ENCODE measurements at places on chromosomes 6 and 20. TPM values are rescaled to one million over a fixed set of nuclear protein-coding genes. Genes with fewer than 3 reads are reported as not detected.

Gene C6orf118
- total RNA-seq = not detected

Gene KCNK17
- total RNA-seq = not detected

Gene C20orf204
- total RNA-seq = 0.97 TPM

Gene TNNC2
- 0.52 TPM for total RNA-seq

Gene SH3BGRL2
- 2.7 TPM for total RNA-seq

Gene KIF25
- total RNA-seq = not detected

Gene THBS2
- total RNA-seq = 1,906 TPM

Gene MTFR2
- 1.7 TPM for total RNA-seq

Gene SNAP25
- total RNA-seq = 0.65 TPM

Gene BTBD3
- total RNA-seq = 21.6 TPM

Gene ESF1
- 12.4 TPM for total RNA-seq

Gene CD93
- total RNA-seq = 3.7 TPM

Gene FAM210B
- 32.2 TPM for total RNA-seq

Gene TPD52L1
- total RNA-seq = 48.0 TPM

Gene PDE7B
- not detected for total RNA-seq

Gene PPP2R5D
- total RNA-seq = 34.0 TPM

Gene CLPSL2
- total RNA-seq = not detected

Gene TOX2
- total RNA-seq = not detected

Gene HLA-DRA
- not detected for total RNA-seq

Gene DAAM2
- total RNA-seq = 137 TPM

Gene AVP
- total RNA-seq = not detected

Gene DDX43
- total RNA-seq = not detected

Gene NOTCH4
- total RNA-seq = 0.82 TPM

Gene ZNF217
- 26.9 TPM for total RNA-seq

Gene MYLK2
- total RNA-seq = 1.3 TPM

Gene GMPR
- total RNA-seq = 11.5 TPM

Gene TULP1
- total RNA-seq = not detected

Gene OR2B6
- total RNA-seq = not detected

Gene ADGRF1
- not detected for total RNA-seq

Gene METTL24
- total RNA-seq = not detected

Measured in chondrocyte (in vitro differentiated cells).